ELF-1 (cell line): ENCODE measurements at places on chromosomes 7 and 10.

DNA sequence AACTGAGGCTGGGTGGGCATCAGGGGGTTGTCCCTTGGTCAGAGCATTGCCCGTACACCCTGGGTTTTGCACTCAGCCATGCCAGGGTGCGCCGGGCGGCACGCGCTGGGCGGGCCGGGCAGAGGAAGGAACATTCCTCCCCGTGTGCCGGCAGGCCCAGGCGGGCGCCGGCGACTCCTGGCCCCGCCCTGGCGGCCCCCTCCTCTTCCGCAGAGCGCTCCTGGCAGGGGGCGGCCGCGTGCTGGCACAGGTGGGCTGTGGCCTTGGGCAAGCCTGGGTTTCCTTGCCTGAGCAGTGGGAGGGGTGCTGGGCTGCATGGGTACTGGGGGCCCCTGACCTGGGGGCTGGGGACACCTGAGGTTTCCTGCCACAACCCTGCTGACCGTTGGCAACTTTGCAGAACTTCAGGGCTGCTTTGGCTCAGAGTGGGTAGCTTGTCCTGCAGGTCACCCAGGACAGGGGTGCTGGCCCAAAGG, 3.9 kb downstream of the LFNG start:
- peak; percentile 60 for DNase-seq

DNA sequence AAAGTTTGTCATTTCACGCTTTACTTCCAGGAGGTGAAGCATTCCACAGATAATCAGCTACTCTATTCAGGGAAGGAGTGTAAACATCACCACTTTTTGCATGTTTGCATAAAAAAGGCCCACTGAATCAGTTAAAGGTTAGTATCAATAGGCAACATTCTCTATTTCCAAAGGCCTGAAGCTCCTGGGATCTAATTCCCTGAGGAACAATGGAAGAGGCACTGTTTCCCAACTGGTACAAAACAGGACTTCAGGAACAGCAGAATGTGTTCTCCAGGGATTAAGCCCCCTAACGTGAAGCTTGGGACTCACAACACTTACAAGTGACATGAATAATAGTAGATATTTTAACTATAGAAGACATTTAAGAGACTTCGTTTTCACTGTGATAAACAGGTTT, 6.1 kb downstream of the LRRN3 start:
- peak; percentile 78 for DNase-seq

DNA sequence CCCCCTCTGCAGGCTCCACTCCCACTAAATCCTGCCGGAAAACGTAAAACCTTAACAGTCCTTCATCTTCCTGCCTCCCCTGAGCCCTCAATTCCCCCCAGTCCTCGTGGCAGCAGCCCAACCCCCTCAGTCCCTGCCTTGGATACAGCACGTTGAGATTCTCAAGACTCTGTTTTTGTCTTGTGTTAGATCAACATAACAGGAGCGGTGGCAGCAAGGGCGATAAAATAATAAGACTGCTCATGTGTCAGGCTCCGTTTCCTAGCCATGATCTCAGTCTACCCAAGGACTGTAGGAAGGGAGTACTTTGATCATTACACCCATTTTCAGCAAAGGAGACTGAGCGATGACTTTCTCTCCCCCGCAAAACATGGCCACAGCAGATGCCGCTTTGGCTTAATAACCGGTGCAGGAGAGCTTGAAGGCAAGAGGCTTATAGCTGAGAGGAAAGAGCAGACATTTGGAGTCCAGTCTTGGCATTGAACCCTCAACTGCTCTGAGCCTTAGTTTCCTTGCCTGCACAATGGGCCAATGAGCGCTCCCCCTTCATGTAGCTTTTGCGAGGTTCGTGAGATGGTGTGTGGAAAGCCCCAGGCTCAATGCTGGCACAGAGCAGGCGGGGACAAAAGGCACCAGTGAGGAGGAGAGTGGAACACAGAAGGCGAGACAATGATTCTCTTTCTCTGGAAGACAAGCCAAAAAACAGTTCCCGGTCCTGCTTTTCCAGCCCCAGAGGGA, 42.1 kb upstream of the PCBD1 start:
- DNase-seq = no peak

DNA sequence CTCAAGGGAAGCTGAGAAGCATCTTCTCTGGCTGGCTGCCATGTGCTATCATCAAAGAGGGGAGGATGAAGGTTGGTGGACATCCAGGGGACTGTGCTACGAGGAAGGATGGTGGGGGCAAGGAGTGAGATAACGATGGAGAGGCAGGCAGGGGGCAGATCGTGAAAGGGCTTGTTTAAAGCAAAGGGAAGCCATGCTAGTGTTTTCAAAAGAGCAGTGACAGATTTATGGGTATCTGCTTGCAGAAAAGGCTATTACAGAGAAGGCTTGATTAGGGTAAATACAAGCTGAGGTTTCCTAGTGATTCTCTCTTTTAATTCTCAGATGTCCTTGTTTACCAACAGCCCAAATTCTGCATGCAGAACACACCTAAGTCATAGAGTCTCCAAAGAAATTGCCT, 88.9 kb upstream of the MKX start:
- no peak for DNase-seq

DNA sequence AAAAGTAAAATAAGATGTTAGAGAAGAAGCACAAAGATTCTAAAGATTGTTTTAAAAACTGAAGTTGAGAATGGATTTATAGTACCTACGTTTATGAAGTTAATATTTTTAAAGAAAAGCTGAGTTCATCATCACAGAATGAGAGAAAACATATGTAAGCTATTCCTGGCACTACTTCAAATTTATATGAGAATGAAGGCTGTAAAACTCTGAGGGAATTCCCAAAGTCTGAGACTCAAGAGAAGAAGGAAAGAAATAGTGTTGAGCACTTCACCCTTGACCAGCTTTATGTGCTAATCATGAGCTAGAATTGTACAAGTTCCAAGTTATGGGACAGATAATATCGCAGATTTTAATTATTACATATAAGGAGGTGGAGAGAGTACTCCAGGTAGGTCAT, 323.7 kb upstream of the GNAI1 start:
- DNase-seq = no peak

- no peak for DNase-seq
These were observed 177.9 kb downstream of the PDE1C start for GRCh38 chr7:31892099-31892829.

DNA sequence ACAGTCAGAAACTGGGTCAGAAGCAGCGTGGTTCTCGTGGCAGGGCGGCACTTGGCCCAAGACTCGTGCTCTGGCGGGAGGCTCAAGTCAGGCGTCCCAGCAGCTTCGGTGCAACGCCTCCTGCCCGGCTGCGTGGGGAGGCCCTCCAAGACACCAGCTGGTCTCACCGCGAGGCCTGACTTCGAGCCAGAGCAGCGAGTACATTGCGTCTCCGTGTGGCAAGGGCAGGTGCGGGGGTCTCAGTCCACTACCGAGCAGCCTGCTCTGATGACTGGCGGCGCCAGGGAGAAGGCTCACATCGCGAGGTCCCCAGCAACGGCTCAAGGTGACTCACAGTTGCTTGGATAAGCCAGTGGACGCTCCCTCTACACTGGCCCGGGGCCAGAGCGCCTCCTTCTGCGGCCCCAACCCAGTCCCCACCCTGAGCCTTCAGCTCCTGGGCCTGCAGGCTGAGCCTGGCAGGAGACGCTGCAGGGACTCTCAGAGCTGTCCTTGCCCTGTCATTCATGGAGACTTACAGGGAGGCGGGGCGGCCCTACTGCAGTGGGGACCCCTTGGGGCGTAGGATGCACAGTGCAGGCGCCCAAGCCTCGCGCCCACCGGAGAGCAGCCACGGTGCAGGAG, 41.9 kb upstream of the PRKAR1B start:
- peak; percentile 39 for DNase-seq

DNA sequence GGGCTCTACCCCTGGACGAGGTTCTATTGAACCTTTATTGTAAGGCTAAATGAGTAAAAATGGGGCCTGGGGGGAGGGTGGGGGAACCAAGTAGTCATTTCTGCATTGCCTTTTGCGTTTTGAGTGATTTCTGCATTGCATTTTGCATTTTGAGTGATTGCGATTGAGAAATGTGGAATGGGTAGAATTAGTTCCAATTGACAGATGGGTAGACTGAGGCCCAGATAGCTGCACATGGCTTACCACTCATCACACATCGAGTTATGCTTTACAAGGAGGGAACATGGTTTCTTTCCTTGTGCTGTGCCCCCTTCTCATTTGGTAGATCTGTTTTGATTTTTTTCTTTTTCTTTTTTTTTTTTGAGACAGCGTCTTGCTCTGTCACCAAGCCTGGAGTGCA, 858.7 kb downstream of the TYW1 start:
- no peak for DNase-seq

- DNase-seq = no peak
These were observed 47.5 kb downstream of the DENND2A start for GRCh38 chr7:140592964-140593671.

GRCh38 chr10:29926693-29927048, 132.7 kb downstream of the JCAD start:
- peak; percentile 50 for DNase-seq

- no peak for DNase-seq
These were observed 62.6 kb upstream of the HECTD2 start for GRCh38 chr10:91347529-91347928.

- DNase-seq = no peak
These were observed 15.4 kb downstream of the PAXIP1 start for GRCh38 chr7:154987571-154987970.
